ENCODE measurements at places on chromosomes 16 and 17.

- DNase-seq: no peak
Observed at GRCh38 chr16:13193721-13194120, 292.3 kb downstream of the SHISA9 start.

GRCh38 chr16:48318630-48319029, 66.6 kb downstream of the SIAH1 start:
- DNase-seq: no peak

- DNase-seq: no peak
Observed at GRCh38 chr16:69077251-69077650, 28.2 kb upstream of the HAS3 start.

DNA sequence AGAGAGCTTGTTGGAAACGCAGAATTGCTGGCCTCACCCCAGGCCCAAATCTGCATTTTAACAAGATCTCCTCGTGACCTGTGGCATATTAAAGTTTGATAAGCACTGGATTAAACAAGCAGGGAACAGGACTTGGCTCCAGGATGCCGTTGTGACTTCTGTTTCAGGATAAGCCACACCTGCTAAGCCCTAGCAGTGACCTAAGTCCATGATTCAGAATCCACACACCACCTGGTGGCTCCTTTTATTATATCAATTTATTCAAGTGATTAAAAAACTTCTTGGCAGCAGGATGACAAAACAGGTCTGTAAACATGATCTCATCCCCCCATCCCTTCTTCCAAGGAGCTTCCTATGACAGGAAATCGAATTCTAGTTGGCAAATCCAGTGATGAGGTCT, 9.1 kb downstream of the NAGPA start:
- DNase-seq: peak; percentile 70

DNA sequence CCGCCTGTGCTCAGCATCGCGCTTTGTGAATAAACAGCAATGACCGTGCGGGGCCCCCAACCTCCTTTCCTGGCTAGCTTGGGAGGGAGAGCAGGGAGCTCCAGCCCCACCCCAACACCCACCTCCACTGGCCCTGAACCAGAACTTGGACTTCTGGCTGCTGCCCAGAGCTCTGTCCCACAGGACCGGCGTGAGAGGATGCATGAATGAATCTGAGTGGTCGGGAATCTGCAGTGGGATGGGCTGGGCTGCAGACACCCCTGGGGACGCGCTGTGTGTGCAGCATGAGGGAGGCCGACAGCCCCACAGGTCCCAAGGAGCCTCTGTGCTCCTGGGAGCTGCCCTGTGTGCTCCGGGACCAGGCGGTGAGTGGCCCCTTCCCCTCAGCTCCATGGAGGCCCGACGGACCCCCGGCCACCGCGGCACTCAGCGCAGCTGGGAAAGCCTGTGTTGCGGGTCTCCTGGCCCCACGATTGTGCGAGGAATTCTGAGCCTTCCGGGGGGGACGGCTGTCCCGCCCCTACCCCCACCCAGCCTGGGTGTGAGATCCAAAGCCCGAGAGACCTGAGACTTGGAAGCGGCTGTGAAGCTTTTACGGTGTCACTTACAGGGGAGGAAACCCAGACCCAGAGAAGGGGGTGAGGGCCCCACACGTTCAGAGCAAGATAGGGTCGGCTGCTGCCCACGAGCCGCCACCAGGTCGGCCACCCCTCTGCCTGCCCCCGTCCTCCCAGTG, 5.4 kb downstream of the PIEZO1 start:
- no peak for DNase-seq

GRCh38 chr16:12317121-12317810, 340.7 kb downstream of the SNX29 start:
- no peak for DNase-seq

GRCh38 chr16:89615596-89616090, 2.2 kb downstream of the DPEP1 start:
- DNase-seq: no peak

GRCh38 chr16:27425961-27426360, 24.0 kb downstream of the IL21R start:
- DNase-seq: no peak

DNA sequence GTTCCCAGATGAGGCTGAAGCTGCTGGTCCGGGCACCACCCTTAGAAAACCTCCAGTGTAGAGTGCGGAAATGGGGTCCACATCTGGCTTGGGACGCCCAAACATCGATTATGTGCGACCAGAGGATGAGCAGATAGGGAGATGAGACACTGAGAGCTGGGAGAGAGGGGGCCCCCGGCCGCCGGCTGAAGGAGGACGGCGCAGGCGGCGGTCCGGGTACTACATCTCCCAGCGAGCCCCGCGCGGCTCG, 182 bp upstream of the SPECC1 start:
- DNase-seq: no peak

DNA sequence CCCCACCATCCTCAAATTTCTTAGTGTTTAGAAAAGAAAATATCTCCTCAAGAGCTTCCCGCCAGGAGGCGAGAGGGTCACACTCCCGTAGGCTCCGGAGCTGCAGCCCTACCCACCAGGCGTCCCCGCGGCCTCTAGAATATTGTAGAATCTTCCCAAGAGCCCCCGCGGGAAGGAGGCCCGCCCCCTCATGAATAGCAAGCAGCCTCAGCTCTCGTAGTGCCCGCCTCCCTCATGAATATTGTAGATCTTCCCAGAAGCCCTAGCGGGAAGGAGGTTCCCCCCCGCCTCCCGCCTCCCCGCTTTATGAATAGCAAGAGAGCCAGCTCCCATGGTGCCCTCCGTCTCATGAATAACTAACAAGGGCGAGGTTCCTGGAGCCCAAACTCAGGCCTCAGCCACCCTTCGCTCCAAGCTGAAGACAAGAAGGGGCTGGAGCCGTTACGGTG, at the start of gene FBXO47:
Gene FBXO47, minus strand, starts transcription at position 114 of the 449 bp plus-strand sequence. CDS start 4,378 bp downstream, outside the sequence.
- DNase-seq: no peak

DNA sequence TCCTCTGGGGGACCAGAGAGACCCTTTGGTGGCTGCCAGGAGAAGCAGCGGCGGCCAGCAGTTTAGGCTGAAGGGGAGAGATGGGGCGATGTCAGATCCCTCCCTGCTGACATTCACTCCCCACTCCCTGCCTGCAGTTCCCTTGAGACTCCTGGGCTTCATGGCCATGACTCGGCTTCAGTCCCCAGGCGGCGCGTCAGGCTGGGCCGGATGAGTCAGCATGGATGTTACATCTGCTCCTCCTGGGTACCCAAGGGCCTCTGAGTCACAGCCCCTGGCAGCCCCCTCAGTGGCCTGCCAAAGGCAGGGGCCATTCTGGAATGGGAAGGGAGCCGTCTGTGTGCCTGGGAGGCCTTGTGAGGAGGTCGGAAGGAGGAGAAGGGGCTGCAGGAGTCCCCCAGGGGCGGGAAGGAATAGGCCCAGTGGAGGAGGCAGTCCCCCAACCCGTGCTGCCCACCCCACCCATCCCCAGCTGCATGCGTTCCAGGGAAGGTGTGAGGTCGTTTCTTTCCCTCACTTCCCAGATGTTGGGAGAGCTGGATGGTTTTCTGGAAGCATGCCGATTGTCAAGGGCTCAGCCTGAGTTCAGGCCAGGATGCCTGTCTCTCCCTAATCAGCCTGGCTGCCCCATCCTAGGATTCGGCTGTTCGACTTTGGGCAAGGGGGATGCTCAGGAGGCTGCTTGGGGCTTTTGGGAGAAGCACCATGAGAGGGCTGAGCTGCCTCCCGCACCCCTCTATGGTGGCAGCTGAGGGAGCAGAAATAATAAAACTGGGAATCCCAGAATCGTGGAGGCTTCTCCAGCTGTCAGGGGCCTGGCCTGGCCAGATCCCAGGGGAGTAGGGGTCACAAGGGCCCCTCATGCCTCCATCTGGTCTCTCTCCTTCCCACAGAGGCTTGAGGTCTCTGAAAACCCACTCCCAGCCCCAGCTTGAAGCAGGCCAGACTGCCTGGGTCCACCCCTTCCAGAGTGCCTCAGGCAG, 9.7 kb downstream of the RHBDL3 start:
- DNase-seq: no peak
